Glutamatergic neuron (in vitro differentiated cells): ENCODE measurements at places on chromosomes 7 and 10.

- DNase-seq: no peak
Observed at GRCh38 chr10:32985775-32986350, 27.8 kb upstream of the ITGB1 start.

DNA sequence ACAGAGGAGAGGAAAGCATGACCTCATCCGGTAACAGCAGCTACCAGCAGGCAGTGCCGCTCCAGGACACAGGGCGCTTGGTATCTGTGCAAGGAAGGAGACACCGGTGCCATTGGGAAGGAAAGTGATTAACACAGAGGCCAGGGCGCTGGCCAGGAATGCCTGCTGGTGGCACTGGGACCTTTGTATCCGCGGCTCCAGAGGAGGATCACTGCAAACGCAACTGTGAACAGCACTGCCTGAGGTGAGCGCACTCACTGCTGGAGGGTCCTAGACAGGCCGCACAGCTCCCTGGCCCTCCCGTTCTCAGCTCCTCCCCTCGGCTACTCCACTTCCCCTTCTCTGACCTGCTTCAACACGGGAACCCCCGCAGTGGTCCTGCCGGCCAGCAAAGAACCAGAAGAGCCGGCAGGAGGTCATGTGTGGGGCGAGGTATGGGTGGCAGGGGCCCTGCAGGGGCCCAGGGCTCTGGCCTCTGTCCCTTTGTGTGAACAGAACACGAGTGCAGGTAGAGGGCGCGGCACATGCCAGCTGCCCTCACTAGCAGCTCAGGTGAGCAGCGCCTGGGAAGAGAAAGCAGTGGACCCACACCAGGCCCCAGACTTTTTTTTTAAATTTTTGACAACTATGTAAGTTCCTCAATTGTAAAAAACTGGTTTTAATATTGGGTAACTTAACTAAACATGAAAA is 107.6 kb downstream of the VIPR2 start:
- DNase-seq: no peak

GRCh38 chr10:120749856-120750566 is 101.2 kb upstream of the WDR11 start:
- no peak for DNase-seq

GRCh38 chr7:105876091-105876963 is at the start of gene ATXN7L1:
TSS of gene ATXN7L1 (minus strand) at chr7:105876599. CDS start at chr7:105876558, 41 bp downstream.
- peak; percentile 96 for DNase-seq

DNA sequence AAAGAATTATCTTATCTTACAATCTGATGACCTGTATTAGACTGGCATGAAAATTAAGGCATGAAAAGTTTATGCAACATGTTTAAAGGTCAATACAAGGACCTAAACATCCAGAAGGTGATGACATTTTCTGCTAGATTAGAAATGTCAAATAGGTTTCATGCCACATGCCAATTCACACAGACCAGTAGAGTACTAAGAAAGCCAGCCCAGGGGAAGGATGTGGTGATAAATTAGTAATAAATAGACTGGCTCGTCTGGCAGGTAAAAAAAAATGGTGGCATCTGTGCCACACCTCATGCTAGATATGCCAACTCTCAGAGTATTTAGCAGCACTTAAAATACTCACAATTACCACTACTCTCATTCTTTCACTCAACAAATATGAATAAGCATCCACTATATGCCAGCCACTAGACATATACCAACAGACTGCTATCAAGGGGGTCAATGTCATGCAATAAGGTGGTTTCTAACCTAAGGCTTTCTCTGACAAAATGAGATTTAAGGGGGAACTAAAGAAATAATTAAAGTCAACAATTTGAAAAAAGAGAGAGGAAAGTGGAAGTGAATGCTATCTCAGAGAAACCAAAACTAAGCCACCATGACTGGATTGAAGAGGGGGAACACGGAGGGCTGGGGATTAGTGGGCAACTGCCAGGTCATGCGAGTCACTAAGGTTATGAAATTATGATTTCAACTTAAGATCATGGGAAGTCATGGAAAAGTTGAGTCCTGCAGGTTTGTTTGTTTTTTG is 83.5 kb downstream of the SGMS1 start:
- DNase-seq: no peak

- peak; percentile 59 for DNase-seq
Observed at GRCh38 chr7:67463983-67464382, 467.4 kb downstream of the TYW1 start.
